WERI-Rb-1 (cell line): ENCODE measurements at places on chromosomes 6 and 20.

DNA sequence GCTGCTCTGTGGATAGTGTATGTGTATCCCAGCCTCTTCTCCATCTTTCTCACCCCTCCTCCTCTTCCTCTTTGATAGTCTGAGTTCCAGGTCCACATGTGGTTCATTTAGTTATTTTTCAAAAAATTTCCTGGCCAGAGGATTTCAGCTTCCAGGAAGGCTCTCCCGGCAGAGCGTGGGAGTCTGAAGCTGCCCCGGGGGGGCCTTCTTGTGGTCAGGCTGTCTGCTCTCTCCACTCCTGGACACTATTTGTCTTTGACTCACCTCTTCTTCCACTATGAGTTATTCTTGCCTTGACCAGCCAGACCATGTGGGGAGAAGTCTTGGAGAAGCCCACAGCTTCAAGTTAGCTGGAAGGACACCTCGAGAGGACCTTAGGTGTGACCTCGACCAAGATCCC is 258.8 kb downstream of the CDC5L start:
- no peak for DNase-seq

DNA sequence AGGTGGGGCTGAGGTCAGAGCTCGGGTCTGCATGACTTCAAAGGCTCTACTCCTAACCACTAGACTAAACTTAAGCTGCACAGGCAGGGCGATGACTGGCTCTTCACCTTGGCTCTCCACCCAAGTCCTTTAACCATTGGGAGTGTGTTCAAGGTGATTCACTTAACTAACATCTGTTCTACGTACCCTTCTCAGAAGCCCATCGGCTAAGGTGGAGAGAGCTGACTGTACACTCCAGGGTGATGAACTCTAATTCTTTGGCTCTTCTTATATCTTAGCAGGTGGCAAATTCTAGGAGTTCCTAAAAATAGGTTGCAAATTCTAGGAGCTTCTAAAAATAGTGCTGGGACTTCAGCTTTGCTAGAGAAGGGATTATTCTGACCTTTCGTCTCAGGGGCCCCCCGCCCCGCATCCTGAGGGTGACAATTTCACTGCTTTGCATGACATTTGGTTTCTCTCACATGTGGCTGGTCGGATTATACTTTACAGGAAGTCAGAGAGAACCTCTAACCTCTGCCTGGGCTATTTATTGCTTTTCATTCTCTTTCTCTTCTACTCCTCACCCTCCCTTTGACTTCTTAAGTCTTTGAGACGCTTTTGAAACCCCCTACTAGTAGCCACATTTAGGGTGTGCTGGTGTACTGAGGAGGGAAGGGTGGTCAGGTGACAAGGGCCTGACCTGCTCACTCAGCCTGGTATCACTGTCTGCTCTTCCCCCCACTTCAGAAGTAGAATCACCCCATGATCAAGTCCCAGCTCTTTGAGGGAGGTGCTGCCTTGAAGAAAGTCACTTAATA is 55.5 kb downstream of the PRDM1 start:
- DNase-seq = no peak

DNA sequence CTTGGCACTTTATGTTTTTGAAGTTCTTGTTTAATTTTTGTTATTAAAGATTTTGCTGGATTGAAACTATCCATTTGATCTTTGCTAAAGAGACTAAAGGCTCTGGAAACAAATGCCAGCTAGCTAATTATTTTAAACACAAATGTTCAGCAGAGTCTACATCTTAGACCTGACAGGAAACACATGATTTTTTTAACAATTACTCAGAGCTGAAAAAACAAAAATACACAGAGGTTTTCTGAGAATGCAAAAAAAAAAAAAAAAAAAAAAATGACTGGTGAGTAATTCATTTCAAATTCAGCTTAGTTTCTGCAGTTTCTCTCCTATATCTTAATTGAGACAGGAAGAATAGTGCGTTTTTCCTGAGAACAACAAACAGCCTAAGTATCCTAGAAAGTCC is 448.0 kb downstream of the TENT5A start:
- no peak for DNase-seq

DNA sequence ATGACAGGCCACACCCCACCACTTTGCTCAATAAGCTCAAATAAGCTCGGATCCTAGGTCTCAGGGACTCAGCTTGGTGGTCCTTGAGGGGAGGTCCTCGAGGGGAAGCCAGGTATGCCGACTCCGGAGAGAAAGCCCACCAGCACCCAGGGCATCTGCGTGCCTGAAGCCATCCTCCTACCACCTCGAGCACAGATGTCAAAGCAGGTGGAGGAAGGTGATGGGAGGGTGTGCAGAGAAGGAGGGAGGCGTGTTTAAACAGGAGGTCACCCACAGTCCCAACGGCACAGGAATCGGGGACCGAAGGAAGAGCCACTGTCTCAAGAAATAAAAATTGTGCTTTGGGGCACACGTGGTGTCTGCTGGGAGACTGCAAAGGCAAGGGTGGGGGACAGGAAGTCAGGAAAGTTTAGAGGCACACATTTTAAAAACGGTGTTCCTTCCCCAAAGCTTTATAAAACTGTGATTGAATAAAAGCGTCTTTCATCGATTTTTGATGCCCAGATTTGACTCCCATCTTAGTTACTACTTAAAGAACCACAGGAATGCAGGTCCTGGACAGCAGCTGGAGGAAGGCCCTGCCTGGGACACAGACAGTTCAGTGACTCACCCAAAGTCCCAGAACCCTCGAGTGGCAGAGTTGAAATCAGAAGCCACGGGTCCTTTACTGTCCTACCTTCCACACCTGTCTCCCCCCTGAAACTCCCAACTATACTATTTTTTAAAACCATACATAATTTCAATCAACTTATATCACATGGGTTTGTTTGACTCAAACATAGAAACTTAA is 221.0 kb upstream of the PDE10A start:
- no peak for DNase-seq

- DNase-seq = peak; percentile 85
Observed at GRCh38 chr6:72182337-72183246, 296.2 kb downstream of the RIMS1 start.
